ENCODE measurements at places on chromosomes 6 and 20.

- DNase-seq, result no peak
Measured at GRCh38 chr6:66964216-66964615, 1257.2 kb upstream of the EYS start.

DNA sequence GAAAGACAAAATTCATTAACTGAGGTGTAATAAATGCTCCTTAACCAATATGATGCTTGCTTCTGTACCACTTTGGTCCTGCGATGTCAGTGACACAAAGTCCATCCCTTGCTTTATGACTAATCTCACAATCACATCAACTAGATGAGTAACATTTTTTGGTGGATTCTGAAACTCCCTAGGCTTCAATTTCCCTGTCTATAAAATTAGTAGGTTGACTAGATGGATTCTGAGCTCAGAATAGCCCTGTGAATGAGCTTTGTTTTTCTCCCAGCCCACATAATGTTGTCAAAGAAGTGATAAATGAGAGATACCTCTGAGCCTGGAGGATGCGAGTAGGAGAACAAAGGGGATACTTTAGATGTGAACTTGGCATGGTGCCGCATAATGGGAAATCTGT, 9.1 kb downstream of the TXLNB start:
- DNase-seq, result no peak

DNA sequence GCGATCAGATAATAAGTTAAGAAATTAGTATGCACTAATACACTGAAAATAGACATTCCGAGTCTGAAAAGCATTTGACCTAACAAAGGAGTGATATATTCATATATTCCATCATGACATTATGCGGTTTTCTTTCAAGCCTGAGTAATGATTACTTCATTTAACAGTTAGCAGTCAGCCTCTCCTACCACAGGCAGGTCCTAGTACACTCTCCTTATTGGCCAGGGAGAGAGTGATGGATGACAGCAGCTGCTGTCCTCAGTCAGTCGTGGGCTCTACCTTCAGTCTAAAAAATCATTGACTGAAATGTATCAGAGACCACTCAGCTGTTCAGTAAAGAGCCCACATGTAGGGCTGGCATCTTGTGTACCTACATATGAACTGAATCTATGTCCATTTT, 33.2 kb upstream of the VGLL2 start:
- no peak for DNase-seq

- DNase-seq, result no peak
Measured at GRCh38 chr6:7402716-7403115, 13.1 kb downstream of the RIOK1 start.

- DNase-seq, result peak; percentile 3
Measured at GRCh38 chr20:10483691-10484090, 48.6 kb downstream of the SLX4IP start.

- no peak for DNase-seq
Measured at GRCh38 chr6:107611094-107611810, 121.3 kb downstream of the SOBP start.

- DNase-seq, result no peak
Measured at GRCh38 chr6:103183831-103184411, 1675.8 kb downstream of the HACE1 start.

- no peak for DNase-seq
Measured at GRCh38 chr20:31945785-31946184, 6.1 kb downstream of the PDRG1 start.

DNA sequence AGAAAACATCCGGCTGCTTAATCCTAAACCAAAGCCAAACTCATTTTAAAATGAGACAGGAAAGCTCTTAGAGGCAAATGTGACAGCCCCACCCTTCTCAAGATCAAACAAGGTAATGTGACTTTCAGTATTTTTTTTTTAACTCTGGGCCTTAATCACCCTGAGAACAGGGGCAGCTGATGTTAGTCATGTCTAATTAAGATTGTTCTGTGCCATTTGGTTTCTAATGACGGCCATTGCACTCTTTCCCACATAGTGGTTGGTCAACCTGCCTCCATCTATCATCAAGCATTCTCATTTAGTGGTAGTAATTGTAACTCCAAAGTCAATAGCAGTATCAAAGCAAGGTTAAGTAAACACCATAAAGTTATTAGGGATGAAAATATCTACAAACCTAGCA, 191.6 kb upstream of the EXOC2 start:
- no peak for DNase-seq

DNA sequence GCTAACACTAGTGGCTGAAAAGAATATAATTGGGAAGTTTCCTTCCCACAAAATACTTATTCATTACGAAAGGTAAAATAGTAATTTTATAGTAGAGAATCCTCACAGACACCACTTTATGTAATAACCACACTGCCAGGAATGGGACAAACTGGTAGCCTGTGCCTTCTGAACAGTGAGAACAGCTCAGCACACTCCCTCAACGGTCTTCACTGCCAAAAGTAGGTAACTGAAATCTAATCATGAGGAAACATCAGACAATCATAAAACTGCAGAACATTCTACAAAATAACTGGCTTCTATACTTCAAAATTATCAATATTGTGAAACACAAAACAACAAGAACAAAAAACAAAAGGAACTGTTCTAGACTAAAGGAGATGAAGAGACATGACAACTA, 44.1 kb downstream of the NUP153 start:
- peak; percentile 48 for DNase-seq

- peak; percentile 62 for DNase-seq
Measured at GRCh38 chr6:145929037-145929633, 35.0 kb downstream of the SHPRH start.

- DNase-seq, result no peak
Measured at GRCh38 chr6:28609672-28610071, 84.0 kb downstream of the GPX5 start.

- peak; percentile 93 for DNase-seq
Measured at GRCh38 chr6:31769684-31770371, 7.3 kb downstream of the VWA7 start.

DNA sequence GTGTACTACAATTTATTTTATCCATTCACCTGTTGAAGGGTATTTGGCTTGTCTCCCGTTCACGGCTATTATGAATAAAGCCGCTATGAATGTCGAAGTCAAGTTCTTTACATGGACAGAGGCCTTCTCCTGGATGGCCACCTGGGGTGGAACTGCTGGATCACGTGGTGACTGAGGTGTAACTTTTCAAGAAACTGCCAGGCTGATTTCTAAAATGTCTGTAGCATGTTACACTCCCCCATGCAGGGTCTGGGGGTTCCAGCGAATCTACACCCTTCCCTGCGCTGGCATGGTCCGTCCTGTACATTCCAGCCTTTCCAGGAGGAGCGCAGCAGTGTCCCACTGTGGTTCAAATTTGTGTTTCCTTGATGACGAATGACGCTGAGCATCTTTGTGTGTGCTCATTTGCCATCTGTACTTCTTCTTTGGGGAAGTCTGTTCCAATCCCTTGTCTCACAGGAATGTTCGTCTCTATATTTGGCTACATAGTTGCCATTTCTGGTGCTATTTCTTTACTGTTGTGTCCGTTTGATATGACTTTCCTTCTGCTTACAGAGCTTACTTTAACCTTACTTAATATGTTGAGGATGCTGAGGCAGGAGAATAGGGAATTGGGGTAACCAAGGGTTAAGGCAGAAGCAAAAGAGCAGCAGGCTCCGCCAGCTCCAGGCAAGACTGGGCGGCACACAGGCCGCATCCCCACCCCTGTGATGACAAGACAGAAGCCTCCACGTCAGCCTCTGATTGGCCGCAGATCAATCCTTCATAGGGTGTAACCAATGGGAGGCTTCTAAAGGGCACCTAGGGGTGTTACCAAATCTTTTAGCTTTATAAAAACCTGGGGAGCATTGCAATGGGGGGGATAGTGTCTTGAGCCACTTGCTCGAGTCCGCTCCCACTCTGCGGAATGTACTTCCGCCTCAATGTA, 106.6 kb downstream of the TAF4 start:
- no peak for DNase-seq

DNA sequence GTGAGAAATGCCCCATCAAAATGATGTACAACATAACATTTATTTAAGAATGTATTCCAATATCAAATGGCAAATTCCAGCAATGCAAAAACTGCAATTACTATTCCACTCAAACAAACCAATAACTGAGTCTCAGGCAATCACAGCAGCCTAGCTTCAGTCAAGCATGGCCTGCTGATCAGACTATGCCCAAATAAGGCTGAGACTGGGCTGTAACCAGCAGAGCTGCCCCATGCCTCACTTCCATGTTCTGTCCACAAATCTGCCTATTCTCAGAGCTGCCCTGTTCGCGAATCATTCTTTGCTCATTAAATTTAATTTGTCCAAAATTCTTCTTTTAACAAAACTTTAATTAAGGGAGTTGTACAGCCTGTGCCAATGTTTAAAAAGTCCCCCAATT, 155.4 kb downstream of the FNDC1 start:
- no peak for DNase-seq

GRCh38 chr6:39493777-39494176, 171.3 kb upstream of the KCNK16 start:
- no peak for DNase-seq

DNA sequence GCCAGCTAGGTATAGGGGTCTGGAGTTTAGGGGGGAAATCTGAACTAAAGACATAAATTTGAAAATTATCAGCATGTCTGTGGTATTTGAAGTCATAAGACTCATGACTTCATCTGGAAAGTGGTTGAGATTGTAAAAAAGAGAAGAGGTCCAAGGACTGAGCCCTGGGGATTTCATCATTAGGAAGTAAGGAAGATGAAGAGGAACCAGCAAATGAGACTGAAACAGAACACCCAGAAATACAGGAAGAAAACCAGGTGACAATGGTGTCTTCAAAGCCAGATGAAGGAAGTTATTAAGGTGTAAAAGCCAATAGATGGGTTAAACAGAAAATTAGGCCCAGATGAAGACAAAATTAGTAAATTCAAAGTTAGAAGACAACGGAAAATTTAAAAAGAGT, 49.1 kb upstream of the UBR2 start:
- DNase-seq, result no peak
